ENCODE measurements at places on chromosomes 6 and 20. TPM values are rescaled to one million over a fixed set of nuclear protein-coding genes. Genes with fewer than 3 reads are reported as not detected.

The BCLAF1 gene
- total RNA-seq, result 76.4 TPM

The BCAS1 gene
- 4.0 TPM for total RNA-seq

The DLL1 gene
- total RNA-seq, result not detected

The KCNK15 gene
- total RNA-seq, result 0.20 TPM

The ACTL10 gene
- total RNA-seq, result 1.0 TPM

The CEP250 gene
- total RNA-seq, result 63.6 TPM

The PSORS1C1 gene
- 34.2 TPM for total RNA-seq

The XKR7 gene
- total RNA-seq, result not detected

DNA sequence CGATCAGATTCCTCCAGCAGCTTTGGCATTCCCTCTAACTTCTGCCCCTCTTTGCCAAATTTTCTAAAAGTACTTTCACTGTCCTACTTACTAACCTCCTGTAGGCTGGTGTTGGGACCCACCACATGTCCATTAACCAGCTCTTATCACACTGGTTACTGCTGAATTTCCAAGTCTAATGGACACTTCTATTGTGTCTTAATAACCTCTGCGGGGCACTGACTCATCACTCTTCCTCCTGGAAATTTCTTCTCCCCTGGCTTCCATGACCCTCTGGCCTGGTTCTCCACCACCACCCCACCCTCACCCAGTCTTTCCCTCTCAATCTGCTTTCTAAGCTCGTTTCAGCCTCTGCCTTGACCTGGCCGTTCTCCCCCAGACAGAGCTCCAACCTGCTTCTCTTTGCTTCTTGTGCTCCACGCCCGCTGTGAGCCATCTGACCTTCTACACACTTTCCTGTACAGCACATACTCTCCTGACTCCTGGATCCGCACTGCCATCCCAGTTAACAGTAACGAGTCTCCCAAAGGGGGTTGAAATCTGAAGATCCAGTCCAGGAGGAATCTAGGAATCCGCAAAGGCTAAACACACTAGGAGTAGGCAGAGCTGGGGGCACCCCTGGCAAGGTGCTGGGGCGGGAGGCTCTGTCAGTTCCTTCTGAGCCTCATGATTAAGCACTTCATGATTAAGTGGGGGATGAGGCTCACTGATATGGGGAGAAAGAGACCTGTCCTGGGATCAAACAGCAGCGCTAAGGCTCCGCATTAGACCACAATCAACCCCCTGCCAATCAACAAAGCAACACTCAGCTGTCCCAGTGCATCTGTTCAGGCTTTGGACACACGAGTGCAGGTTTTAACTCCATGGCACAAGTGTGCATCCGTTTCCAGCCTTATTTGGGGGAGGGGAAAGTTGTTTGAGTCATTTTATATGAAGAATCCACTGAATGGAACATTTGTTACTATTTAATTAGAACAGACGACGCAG lies 146.3 kb downstream of the LY86 start:
- H3K36me3 ChIP-seq, result no peaks in the 10 kb centered on the region
- peaks cover 17% of the 10 kb centered on the region for H3K4me1 ChIP-seq
- H3K27ac ChIP-seq, result peak overlapping the region; percentile 87

DNA sequence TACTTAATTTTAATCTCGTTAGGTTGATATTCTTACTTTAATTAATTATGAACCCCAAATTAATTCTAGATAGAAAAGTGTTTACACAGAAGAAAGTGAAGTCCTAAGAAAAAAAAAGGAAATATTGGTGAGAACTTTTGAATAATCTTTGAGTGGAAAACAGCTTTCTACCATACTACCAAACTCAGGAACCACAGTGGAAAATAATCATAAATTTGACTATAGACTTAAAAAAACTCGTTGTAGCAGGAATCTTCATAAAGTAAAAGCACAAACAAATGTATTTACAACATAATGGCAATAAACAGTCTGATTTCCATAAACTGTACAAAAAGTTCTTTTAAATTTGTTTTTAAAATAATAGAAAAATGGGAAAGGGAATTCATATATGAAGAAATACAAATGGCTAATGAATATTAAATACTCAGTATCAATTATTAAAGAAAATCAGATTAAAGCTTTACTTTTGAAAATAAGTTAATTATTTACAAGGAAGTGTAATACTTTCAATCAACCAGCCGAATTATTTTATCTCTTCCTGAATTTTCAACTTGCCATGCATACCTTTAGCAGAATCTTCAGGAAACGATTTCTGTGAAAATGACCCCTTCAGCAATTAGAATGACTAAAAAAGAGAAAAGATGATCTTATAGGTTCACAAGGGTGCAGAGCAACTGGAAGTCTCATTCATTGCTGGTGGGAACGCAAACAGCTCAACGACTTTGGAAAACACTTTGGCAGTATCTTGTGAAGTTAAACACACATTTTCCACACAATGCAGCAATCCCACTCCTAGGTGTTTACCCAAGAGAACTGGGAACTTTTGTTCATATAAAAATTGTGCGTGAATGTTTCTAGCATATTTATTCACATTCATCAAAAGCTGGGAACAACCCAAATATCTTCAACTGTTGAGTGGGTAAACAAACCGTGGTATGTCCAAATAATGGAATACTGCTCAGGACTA lies 38.5 kb upstream of the BMP6 start:
- no peaks in the 10 kb centered on the region for H3K36me3 ChIP-seq
- H3K4me1 ChIP-seq, result peaks cover 19% of the 10 kb centered on the region
- H3K4me3 ChIP-seq, result no peak overlapping the region

DNA sequence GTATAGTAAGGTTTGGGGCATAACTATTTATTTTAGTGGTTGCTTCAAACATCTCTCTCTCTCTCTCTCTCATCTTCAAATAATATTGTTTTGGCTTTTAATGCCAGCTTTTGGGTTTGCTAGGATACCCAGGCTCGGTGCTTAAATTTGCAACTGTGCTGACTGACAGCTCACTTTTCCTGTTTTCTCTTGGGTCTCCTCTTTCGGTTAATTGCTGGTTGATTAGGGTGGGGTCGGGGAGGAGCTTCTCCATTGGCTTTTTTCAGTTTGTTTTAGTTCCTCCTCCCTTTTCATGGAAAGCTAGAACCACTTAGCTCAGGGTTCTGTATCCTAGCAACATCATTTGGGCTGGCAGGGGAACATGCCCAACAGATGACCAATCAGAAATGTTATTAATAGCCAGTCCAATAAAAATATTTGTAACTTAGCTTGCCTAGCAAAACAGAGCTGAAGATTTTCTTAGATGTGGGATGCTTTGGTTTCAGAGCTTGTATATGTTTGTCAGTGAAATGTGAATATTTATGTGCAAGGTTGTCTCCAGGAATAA lies 11.3 kb downstream of the TFAP2B start:
- no peak for DNase-seq
- no peaks in the 10 kb centered on the region for H3K36me3 ChIP-seq
- H3K27ac ChIP-seq, result no peak overlapping the region
- 0 out of 2 replicates have a peak, but pooled peaks cover 9% of the 10 kb centered on the region for H3K27me3 ChIP-seq
- H3K4me3 ChIP-seq, result no peak overlapping the region

DNA sequence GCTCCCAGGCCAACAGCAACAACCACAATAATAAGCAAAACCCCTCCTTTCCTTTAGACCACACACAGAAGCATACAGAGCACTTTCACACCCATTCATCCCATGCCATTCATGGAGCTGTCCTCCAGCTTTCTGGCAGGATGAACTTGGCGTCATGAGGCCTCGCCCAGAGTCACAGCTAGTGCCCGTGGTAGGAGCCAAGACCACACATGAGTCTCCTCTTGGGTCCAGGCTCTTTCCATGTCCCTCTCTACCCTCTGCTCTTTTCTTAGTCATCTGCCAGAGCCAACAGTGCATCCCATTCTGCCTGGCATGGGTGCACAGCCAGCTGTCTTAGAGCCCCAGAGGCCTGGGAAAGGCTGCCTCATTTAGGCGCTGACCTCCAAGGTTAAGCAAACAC lies 1.8 kb upstream of the TGM3 start:
- no peaks in the 10 kb centered on the region for H3K27me3 ChIP-seq
- H3K4me3 ChIP-seq, result no peak overlapping the region
- DNase-seq, result no peak
- H3K36me3 ChIP-seq, result no peaks in the 10 kb centered on the region
- H3K27ac ChIP-seq, result no peak overlapping the region

DNA sequence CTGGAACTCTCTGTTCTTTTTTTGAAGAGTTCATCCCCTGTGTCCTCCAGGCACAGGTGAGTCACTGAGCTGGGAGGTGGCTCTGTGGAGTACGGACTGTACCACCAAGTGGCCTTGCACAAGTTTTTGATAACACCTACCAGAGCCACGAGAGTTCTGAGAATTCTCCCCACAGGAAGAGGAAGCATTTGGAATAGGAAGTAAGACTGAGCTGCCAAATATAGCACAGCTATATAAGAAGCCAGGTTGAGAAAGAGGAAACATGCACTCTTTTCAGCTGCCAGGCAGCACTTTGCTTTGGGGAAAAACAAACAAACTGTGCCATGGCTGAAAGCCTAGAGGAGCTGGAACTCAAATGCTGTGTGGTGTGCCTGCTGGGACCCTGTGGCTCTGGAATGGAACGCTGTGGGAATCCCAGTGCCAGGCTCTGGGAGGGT lies 70.8 kb upstream of the RIPOR2 start:
- H3K36me3 ChIP-seq, result no peaks in the 10 kb centered on the region
- peak overlapping the region; percentile 69 for H3K27ac ChIP-seq
- H3K4me1 ChIP-seq, result peaks cover 49% of the 10 kb centered on the region
- no peak overlapping the region for H3K4me3 ChIP-seq
- no peaks in the 10 kb centered on the region for H3K27me3 ChIP-seq
- DNase-seq, result peak; percentile 92

DNA sequence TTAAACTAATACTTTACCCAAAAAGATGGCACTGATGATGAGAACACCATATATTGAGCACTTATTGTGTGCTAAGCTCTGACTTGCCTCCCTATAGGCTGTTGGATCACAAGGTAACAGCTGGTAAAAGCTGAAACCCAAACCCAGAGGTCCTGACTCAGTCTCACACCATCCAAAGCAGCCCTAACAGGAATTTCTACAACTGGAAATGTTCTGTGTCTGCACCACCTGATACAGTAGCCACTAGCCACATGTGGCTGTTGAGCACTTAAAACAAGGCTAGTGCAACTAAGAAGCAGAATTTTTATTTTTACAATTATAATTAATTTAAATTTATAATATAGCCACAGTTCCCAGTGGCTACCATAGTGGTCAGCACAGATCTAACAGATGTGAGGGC lies 15.6 kb upstream of the MATN4 start:
- H3K27ac ChIP-seq, result no peak overlapping the region
- peaks cover 22% of the 10 kb centered on the region for H3K4me1 ChIP-seq
- no peak for DNase-seq
- no peaks in the 10 kb centered on the region for H3K27me3 ChIP-seq
- peaks cover 12% of the 10 kb centered on the region for H3K36me3 ChIP-seq

DNA sequence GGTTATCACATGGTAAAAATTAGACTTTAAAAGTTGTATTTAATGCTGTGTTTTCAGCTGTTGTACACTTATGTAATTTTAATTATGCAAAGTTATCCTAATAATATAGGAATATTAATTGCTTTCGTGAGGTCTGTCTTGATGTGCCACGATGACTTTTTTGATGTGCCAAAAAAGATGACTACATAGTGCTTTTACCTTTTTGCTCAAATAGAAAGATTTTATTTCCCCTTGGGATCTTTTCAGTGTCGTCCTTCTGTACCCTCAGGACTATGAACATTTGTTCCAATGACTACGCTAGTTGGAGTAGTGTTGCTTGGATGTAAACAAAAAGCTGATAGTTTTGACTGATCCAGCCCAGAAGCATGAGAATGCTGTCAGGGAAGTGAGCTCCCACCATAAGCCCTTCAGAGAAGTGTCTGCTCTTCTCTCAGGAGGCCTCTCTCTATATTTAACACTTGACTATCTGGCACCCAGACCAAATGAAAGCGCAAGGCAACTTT lies 1.2 kb upstream of the CD164 start:
- H3K4me3 ChIP-seq, result peak overlapping the region; percentile 77
- peaks cover 43% of the 10 kb centered on the region for H3K4me1 ChIP-seq
- DNase-seq, result no peak
- no peaks in the 10 kb centered on the region for H3K27me3 ChIP-seq

DNA sequence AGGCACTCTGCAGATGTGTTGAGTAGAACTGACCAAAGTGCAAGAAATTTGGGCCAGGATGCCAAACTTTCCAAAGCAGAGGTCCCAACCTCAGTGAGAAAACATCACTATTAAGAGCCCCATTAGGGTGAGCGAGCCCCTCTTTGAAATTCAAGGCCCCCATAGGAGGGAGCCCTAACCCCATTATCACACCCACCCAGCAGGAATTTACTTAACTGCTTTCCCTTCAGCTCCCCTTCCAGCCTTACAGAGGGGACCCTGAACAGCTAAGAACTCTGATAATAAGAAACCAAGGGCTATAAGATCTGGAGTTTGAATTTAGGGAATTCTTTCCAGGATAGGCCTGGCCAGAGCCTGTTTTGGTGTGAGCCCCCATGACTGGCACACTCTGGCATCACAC lies 130.6 kb downstream of the NFATC2 start:
- no peaks in the 10 kb centered on the region for H3K36me3 ChIP-seq
- H3K4me1 ChIP-seq, result no peaks in the 10 kb centered on the region
- DNase-seq, result no peak
- H3K27ac ChIP-seq, result no peak overlapping the region
- H3K27me3 ChIP-seq, result no peaks in the 10 kb centered on the region
- H3K4me3 ChIP-seq, result no peak overlapping the region

GRCh38 chr6:106154326-106154725 lies 68.2 kb downstream of the PRDM1 start:
- H3K27me3 ChIP-seq, result no peaks in the 10 kb centered on the region
- no peak overlapping the region for H3K4me3 ChIP-seq
- DNase-seq, result no peak
- peaks cover 4% of the 10 kb centered on the region for H3K4me1 ChIP-seq

DNA sequence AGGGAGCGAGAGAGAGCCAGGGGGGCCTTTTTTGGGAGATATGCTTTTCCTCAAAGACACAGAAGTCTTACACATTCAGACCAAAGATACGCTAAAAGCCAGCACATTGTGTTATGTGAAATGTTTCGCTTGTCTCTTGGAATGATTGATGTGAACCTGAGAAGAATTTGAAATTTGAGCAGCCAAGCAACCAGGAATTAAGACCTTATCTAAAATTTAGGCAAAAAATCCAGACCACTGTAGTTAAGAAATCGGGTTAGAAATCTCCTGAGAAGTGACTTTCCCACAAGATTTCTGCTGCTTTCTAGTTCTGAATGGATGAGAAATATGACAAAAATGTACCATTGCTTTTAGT lies 223.2 kb upstream of the GMDS start:
- DNase-seq, result no peak
- no peaks in the 10 kb centered on the region for H3K36me3 ChIP-seq
- no peaks in the 10 kb centered on the region for H3K27me3 ChIP-seq
- H3K27ac ChIP-seq, result no peak overlapping the region
- H3K4me3 ChIP-seq, result no peak overlapping the region

DNA sequence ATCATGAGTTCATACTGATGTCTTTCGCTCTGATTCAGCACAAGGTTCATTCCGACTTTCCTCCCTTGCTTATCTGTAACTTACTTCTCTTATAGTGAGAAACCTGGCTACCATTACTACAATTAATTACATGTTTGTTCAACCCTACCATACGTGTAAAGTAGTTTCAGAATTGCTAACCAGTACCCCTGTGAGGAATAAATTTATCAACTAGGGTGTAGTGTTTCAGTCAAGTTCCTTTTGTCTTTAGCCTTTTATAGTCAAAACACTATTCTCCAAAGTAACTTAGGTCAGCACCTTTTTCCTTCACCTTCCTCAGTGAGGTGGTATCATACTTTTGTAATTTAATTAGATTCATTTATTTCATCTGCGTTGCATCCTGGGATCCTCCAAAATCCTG lies 64.9 kb downstream of the MAP3K4 start:
- no peaks in the 10 kb centered on the region for H3K4me1 ChIP-seq
- H3K4me3 ChIP-seq, result no peak overlapping the region
- no peaks in the 10 kb centered on the region for H3K27me3 ChIP-seq
- no peak overlapping the region for H3K27ac ChIP-seq
- H3K36me3 ChIP-seq, result no peaks in the 10 kb centered on the region

- no peak overlapping the region for H3K4me3 ChIP-seq
- H3K4me1 ChIP-seq, result peaks cover 20% of the 10 kb centered on the region
- H3K27me3 ChIP-seq, result no peaks in the 10 kb centered on the region
- no peak for DNase-seq
These were observed 4.0 kb downstream of the TNFRSF6B start for GRCh38 chr20:63700199-63701050.
